OCI-M1 (cell line): ENCODE measurements at places on chromosomes 7 and 10.
A peak's percentile ranks its signal among the peaks of the same experiment; 100 is the strongest.

- no peak for DNase-seq
These were observed 26.9 kb downstream of the VPS41 start for GRCh38 chr7:38881947-38882684.

GRCh38 chr7:140035400-140036223, 27.1 kb downstream of the PARP12 start:
- DNase-seq: no peak

GRCh38 chr7:43044511-43044910, 67.9 kb upstream of the HECW1 start:
- DNase-seq: no peak

GRCh38 chr7:78473021-78473420, 674.4 kb downstream of the PHTF2 start:
- DNase-seq: no peak

GRCh38 chr10:119608316-119609155, 11.8 kb upstream of the TIAL1 start:
- peak; percentile 64 for DNase-seq

GRCh38 chr7:80665526-80665925, 27.1 kb downstream of the CD36 start:
- DNase-seq: no peak

DNA sequence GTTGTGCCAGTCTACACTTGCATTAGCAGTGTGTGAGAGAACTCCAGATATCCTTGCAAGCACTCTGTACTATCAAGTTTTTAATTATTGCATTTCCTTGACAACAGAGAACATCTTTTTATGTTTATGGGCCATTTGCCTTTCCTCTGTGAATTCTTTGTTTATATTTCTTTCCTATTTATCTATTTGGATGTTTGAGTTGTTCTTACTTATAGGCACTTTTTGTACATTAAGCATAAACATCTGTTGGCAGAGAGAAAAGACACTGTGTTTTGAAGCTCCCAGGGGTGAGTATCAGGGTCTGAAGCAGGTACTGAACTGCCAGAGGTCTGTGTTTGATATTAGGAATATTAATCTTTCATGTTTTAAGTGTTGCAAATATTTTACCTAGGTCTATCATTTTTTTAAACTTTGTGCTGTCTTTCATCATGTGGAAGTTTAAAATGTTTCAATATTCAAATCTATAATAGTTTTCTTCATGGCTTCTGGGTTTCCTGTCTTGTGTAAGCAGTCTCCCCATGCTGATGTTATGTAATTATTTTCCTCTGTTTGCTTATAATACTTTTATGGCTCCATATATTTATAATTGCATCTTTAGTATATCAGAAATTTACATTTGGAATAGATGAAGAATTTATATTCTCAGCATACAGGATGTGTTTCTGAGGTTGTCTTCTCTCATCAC, 17.7 kb upstream of the PDCD4 start:
- DNase-seq: no peak

- DNase-seq: peak; percentile 16
These were observed 76.0 kb upstream of the ADO start for GRCh38 chr10:62728479-62728878.

DNA sequence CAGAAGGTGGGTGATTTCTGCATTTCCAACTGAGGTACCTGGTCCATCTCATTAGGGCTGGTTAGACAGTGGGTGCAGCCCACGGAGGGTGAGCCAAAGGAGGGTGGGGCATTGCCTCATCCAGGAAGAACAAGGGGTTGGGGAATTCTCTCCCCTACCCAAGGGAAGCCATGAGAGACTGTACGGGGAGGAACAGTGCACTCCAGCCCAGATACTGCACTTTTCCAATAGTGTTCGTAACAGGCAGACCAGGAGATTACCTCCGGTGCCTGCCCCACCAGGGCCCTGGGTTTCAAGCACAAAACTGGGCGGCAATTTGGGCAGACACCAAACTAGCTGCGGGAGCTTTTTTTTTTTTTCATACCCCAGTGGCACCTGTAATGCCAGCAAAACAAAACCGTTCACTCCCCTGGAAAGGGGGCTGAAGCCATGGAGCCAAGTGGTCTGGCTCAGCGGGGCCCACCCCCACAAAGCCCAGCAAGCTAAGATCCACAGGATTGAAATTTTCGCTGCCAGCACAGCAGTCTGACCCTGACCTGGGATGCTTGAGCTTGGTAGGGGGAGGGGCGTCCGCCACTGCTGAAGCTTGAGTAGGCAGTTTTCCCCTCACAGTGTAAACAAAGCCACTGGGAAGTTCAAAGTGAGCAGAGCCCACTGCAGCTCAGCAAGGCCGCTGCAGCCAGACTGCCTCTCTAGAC, 31.2 kb downstream of the ARMC10 start:
- no peak for DNase-seq

DNA sequence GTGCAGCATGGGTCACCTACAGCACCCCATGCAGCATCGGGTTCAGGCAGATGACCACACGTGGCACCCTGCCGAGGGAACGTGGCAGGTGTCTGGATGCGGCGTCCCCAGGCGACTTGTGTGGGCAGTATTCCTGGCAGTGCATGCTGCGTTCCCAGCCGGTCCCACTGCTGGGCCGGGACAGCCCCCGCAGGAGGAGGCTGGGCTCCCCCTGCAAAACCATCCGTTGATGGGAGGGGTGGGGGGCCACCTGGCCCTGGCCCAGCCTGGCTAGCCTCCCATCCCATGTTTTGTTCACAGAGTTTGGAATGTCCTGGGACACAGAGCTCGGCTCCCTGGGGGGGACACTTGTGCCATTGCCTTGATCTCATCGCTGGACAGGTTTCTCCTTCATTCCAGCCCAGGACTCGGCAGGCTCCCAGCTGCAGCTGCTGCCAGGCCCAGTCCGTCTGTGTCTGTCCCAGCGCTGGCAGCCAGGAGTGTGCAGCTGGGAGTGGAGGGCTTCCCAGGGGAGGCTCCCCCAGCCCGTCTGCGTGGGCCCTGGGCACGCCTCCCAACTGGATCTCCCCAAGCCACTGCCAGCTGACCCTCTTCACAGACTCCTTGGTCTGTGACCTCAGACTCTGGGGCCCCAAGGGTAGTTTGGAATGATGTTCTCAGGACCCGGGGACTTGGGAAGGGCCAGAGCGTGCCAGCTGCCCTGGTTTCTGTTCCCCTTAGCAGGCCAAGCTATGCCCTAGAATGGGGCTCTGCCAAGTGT, 32.6 kb downstream of the TMEM270 start:
- no peak for DNase-seq

- DNase-seq: no peak
These were observed 404.3 kb upstream of the KLF6 start for GRCh38 chr10:4189281-4189680.

DNA sequence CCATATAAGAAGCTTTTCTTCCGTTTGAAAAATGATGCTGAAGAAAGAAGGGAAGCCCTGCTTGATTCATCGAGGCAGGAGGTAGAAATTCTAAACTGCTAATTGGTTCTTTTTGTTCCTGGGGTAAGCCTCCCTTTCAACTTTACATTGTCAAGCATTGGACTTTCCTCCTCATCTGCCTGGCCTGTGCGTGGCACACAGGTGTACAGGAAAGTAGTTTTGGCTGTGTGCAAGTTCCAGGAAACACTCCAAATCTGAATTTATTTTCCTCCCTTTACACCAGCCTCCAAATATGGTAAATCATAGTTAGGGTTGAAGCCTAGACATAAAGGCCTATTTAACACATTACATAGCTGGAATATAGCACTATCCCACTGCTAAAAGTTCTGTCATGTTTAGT, 18.2 kb upstream of the RELN start:
- no peak for DNase-seq

DNA sequence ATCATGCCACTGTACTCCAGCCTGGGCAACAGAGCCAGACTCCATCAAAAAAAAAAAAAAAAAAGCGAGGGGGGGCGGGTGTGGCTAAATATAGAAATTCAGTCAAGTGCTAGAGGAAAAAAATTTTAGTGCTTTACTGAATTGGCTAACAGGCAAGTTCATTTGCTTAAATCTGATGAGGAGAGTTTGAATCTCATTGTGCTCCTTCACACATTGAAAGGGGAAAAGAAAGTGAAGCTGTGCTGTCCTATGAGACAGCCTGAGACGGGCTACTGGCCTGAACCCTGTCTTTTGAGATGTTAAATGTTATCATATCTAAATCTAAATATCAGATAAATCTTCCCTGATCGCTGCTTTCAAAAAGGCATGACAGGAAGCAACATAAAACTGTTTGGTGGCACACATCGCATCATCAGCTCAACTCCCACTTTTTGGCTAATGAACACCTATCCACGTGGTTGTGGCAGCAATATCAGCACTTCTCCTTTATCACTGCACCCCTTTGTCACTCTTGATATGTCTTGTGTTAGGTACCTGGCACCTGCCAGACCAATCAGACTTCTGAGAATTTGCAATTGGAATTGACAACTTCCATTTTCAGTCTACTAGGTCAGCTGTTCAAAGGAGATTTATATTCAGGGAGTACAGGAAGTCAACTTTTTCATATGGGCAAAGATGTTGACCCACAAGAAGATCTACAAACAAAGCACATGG, 14.0 kb upstream of the IFIT1B start:
- DNase-seq: no peak

GRCh38 chr10:46311501-46311951, 24.7 kb downstream of the ANTXRL start:
- no peak for DNase-seq

GRCh38 chr10:97788552-97789442, 17.0 kb upstream of the SFRP5 start:
- DNase-seq: peak; percentile 98

DNA sequence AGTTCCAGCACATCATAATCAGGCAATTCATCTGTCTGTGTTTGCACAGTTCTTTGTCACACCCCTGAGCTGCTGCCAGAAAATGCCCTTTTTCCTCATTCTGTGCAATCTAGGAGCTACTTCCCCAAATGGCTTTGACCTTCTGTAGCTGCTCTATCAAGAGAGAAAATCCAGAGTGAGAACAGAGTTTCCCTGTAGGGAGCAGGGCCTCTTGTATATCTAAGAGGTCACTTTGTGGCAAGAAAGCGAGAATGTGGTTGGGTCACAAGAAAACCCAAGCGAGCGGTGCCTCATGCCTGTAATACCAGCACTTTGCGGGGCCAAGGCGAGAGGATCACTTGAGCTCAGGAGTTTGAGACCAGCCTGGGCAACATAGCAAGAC, 24.3 kb downstream of the SLC29A3 start:
- peak; percentile 94 for DNase-seq

- no peak for DNase-seq
These were observed 5.4 kb downstream of the COL13A1 start for GRCh38 chr10:69807122-69807521.

GRCh38 chr7:106139265-106140251, 27.4 kb upstream of the SYPL1 start:
- DNase-seq: no peak
